T-helper 2 cell treated with Interferon-gamma antibody and Interleukin-4, amounts not matched to agents 5 μg/mL and 100 μg/mL, for 36 hours (primary cell): ENCODE measurements at places on chromosomes 2 and 18.

DNA sequence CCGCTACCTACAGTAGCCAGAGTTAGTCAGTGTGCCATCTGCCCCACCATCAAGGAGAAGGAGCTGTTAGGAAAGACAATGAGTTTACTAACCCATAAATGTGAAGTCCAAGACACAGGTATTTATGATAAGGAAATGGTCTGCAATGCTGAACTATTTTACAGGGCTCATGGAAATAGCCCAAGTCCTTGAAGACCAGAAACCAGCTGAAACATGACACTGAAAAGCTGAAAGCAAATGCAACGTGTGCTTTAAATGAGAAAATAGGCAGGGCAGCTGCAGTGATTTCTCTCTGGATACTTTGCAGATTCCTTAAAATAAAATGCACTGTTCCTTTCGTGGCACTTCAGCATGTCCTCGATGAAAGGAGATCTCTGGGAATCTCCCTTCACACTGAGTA, 256.4 kb upstream of the TCF4 start:
- DNase-seq: no peak

DNA sequence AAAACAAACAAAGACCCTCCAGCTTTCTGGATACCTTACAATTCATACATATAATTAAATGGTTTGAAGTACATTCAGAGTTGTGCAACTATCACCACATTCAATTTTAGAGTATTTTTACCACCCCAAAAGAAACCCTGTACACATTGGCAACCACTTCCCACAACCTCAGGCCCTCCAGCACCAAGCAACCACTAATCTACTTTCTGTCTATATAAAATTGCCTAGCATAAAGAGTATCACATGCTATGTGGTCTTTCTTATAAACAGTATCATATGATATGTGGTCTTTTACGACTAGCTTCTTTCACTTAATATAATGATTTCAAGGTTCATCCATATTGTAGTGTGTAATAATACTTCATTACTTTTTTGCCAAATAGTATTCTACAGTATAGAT, 7.3 kb downstream of the IER3IP1 start:
- no peak for DNase-seq

DNA sequence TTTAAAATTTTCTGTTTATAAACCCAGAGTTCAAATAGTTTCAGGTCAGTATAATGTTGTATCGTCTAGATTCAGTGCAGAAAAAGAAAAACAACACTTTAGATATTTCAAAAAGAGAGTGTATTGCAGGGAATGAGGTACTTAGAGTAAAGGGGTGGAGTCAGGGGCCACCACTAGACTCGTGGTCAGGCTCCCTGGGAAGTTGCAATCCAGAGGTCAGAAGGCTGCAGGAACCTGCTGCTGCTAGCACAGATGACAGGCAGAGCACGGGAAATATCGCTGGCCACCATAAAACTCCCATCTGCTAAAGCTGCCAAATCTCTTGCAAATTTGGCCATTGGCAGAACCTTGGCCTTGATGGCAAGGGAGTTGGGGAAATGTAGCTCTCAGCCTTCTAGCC, 64.6 kb downstream of the THNSL2 start:
- DNase-seq: no peak

GRCh38 chr2:170375192-170375591, 197.2 kb downstream of the MYO3B start:
- no peak for DNase-seq
